ENCODE measurements at places on chromosomes 3 and 15.

DNA sequence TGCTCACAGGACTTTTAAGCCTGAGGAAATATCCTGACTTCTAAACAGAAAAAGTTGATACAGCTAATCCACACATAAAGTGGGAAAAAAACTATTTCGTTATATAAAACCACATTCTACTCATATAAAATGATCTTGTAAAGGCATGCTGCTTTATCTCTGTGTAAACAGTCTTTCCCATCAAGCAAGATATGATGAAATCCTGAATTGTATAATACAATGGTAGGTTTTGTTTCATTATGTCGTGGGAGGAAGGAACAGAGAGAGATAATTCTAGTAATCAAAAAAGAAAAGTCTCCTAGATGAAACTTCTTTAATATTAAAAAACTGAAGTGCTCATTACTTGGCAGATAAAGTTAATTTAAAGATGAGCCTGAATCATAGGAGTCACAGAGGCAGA is 92.6 kb upstream of the SNTN start:
- no peak for DNase-seq

DNA sequence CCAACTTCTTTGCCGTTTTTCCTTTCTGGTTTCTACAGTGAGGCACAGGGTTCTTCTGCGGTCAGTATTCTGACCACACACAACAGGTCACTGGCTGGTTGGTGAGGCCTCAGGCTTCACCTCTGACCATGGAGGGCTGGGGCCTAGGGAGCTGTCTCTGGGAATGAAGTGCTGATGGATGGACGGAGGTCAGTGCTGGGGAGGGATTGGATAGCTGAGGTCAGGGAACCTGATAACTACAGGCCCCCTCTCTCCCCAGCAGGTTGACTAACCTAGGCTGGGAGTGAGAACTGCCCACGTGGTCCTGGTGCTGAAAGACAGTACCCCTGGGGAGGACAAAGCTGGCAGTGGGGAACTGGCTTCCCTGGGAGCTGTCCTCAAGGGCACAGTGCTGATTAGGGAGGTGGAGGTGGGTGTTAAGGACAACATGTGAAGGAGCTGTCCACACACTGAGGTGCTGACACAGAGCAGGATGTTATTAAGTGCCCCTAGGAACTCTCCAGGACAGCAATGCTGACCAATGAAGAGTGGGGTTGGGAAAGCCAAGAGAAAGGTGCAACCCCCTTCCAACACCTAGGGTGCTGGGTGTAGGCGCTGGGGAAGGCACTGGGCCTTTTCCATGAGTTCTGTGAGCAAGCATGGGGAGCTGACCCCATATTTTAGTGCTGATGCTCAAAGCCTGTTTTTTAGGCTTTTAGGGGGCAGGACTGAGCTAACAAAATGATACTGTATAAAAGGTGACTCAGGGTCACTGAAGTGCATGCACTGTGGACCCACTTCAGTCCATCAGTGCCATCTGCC is 45.2 kb downstream of the ATP2B2 start:
- DNase-seq, result peak; percentile 91

DNA sequence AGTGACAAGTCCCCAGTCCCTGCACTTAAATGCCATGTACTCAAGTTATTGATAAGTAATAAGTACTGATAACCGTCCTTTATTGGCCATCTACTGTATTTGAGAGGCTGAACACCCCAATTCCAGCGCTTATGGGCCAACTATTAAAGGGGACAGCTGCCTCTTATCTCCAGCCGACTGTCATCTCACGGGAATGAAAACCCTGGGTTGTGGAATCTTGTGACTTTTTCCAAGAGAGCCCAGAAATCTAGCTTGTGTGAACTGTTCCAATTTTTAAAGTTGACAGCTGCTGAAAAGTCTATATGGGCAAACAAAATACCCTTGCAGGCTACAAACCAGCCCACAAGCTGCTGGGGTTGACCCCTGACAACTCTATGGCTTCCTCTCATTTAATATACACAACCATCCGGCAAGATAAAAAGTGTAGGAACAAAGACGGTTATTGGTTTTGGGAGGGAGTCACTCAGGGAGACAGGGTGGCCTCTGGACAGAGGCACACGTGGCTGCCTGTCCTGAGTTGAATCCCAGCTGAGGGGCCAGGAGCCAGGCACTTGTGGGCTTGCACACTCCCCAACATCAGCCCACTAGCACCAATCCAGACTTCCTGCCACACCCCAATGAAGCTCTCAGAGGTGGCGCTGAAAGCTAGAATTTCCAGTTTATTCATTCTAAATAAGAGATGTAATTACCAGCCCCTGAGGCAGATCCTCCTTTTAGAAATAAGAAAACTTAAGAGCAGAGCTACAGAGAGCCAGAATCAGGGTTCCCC is 16.2 kb downstream of the SPSB4 start:
- DNase-seq, result no peak

GRCh38 chr15:61003437-61004218 is 225.5 kb downstream of the RORA start:
- no peak for DNase-seq

DNA sequence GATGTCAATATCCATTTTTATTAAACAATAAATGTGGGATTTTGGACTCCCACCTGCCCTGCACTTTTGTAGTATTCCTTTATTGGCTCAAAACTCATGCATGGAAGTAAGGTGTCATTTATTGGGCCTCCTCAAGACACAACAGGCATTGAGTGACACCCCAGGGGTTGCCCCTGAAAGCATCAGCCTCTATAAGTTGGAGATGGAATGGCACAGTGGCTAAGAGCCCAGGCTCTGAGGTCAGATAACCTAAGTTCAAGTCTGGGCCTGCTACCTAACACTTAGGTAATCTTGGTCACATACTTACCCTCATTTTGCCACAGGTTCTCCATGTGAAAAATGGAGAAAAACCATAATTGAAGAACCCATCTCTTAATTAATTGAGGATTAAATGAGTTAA is 4.6 kb downstream of the CAPN3 start:
- no peak for DNase-seq

DNA sequence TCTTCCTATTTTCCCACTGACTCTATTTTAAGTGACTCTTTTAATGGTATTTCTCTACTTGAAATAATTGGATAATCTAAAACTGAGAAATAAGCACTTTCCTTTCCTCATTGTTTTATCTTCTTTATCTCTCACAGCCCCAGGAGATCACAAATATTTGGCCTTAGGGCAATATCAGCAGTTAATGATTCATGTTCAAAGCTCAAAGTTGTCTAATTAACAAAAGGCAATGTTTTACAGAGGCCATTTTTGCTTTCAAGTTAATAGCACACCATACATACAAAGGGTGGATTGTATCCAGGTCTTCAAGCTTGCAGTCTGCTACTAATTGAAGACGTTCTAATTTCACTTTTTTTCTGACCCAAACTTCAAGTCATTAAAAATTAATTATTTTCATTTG is 120.1 kb downstream of the LRRN1 start:
- DNase-seq, result no peak

GRCh38 chr3:3125977-3126376 is 763 bp upstream of the TRNT1 start:
- no peak for DNase-seq

GRCh38 chr3:135009014-135009413 is 214.0 kb downstream of the EPHB1 start:
- no peak for DNase-seq

Data from left renal pelvis (tissue), 4 donors.